Stimulated activated CD8-positive, alpha-beta memory T cell treated with anti-CD3 and anti-CD28 coated beads, Interleukin-2, amount 100 ng/mL, for 1 hour (primary cell): ENCODE measurements at places on chromosomes 4 and X.

GRCh38 chr4:90220459-90220858, 93.3 kb downstream of the CCSER1 start:
- DNase-seq = no peak

DNA sequence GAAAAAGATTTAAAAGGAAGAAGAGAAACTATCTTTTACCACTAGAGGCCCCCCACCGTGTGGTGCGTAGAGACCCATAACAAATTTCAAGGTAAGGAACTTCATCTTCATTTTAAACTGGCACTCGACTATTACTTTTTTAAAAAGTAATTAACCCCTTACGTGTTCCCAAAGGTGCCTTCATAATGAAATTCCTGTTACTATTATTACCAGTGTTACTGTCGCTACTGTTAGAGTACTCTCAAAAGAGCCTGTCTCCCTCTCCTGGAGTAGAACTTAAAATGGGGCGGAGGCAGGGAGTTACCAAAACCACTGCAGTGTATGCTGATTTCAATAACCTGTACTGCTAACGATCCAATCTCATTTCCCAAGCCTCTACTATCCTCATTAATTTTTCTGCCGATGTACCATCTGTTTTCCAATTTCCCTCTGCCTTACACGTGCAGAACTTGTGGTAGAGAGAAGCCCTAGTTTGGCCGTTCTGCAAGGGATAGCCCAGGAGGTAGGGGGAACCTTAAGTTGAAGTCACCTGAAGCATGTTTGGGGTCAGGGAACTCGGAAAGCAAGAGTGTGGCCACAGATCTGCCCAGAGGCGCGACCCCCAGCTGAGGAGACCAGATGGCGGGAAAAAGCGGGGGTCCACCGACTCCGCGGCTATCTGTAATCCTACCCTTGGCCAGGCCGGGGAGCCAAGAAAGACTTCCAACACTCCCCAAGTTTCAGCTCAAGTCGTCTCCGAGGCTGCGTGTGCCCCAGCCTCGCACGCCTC, 720 bp upstream of the STK26 start:
- no peak for DNase-seq

DNA sequence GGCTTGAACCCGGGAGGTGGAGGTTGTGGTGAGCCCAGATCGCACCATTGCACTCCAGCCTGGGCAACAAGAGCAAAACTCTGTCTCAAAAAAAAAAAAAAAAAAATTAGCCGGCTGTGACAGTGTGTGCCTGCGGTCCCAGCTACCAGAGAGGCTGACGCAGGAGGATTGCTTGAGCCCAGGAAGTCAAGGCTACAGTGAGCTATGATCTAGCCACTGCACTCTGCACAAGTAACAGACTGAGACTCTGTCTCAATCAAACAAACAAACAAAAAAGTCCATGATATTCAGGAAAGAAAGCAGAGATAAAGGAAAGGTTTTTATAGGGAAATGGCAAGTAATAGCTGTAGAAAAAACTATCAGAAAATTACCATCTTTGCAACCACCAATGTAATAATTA, 2.1 kb upstream of the LAGE3 start:
- no peak for DNase-seq

DNA sequence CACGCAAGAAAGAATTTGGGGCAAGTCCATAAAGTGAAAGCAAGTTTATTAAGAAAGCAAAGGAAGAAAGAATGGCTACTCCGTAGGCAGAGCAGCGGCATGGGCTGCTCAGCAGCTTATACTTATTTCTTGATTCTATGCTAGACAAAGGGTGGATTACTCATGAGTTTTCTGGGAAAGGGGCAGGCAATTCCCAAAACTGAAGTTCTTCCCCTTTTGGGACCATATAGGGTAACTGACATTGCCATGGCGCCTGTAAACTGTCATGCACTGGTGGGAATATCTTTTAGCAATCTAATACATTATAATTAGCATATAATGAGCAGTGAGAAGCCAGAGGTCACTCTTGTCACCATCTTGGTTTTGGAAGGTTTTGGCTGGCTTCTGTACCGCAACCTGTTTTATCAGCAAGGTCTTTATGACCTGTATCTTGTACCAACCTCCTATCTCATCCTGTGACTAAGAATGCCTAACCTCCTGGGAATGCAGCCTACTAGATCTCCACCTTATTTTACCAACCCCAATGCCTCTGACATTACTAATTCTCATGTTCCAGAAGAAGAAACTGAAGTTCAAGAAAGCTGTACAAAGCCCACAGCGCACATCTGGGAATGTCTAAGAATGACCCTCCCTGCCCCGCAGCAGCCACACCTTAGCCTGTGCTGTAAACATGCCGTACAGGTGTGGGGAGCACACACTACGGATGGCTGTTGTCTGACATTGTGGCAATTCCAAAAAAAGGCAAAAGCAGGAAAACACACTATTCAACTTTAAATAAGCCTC, 18.6 kb downstream of the RXFP1 start:
- DNase-seq = no peak

DNA sequence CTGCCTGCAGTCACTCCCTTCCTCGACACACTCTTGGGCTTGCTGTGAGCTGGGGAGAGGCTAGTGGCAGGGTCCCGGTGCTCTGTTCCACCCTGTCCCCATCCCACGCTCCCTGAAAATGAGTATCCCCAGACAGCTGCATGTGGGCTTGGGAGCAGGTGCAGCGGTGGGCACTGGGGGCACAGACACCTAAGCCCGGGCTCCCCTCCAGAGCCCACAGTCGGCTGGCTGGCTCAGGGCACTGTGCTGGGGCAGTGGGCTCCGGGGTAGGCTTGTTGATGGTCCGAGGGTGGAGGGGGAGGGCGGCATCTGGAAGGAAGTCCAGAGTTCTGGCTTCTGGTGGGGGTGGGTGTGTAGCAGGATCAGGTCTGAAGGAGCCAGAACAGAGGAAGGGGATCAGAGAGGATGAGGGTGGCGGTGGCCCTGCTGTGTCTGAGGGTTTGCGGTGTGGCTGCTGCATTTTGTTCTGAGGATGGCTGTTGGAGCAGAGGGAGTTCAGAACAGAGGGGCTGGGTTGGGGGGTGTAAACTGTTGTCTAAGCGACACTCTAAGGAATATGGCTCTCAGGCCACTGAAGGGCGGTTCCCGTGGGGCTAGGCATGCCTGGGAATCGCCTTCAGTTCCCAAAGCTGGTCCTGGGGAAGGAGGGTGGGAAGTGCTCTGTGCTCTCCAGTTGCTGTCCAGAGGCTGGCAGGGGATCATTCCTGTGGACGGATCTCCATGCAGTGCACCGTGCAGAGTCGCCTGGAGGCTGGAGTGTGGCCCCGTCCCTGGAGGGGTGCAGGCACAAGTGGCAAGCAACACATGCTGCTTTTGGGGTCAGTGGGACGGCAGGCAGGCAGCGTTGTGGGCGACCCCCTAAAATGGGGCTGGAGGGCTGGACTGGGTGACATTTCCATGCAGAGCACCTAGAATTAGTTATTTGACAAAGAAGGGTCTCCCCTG, 114.0 kb downstream of the SORCS2 start:
- DNase-seq = no peak

GRCh38 chr4:162797108-162797507, 369.6 kb downstream of the NAF1 start:
- DNase-seq = no peak

DNA sequence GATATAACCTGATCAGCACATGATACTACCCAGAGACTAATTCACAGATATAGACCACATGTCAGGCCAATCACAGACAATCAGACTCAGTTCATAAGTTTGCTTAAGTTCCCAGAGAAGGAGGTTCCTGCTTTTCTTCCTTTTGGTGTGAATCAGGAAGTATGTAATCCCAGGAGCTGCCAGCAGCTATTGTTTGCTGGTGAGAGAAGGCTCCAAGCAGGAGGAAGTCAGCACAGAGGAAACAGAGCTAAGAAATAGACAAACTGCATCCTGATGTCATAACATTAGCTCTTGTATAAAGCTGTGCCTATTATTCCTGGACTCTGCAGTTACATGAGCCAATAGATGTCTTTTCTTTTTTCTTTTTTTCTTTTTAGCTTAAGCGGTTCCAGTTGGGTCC, 50.9 kb downstream of the UCHL1 start:
- no peak for DNase-seq

- no peak for DNase-seq
These were observed 142.8 kb downstream of the PJA1 start for GRCh38 chrX:69022430-69022829.

DNA sequence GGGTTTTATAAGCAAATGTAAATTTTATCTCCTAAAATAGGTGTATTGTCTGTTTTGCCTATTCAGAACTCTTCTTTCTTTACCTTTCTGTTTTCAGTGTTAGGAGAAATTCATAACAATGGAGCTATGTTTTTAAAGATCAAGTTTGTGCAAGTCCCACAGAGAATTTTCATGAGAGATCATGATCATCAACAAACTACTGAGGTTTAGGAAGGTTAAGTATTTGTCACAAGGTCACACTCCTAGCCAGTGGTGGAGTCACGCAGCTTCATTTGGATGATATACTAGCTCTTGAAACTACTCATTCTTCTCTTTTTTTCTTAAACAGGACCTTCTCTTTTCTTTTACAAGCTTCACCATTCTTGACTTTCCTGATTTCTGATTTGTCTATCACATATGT, 892.6 kb upstream of the FRG1 start:
- DNase-seq = no peak

- no peak for DNase-seq
These were observed 2015.9 kb downstream of the PCDH7 start for GRCh38 chr4:32735856-32736590.

GRCh38 chrX:143500751-143501150, 16.5 kb downstream of the SPANXN3 start:
- DNase-seq = no peak

DNA sequence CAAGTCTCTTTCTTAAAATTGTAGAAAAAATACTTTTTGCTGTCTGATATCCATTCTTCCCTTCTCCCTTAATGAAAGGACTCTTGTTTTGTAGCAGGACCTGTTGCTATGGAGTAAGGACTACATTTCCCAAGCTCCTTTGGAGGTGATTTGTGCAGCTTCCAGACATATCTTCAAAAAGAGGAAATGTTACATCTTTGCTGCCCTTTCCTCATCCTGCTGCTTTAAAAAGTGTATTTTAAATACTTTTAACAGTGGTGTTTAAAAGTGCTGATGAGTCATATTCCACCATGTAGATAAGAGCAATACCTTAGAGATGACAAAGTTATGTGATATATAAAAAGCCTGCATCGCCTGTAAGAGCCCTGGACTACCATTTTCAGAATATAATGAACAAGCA, 98.7 kb downstream of the CFAP299 start:
- no peak for DNase-seq

DNA sequence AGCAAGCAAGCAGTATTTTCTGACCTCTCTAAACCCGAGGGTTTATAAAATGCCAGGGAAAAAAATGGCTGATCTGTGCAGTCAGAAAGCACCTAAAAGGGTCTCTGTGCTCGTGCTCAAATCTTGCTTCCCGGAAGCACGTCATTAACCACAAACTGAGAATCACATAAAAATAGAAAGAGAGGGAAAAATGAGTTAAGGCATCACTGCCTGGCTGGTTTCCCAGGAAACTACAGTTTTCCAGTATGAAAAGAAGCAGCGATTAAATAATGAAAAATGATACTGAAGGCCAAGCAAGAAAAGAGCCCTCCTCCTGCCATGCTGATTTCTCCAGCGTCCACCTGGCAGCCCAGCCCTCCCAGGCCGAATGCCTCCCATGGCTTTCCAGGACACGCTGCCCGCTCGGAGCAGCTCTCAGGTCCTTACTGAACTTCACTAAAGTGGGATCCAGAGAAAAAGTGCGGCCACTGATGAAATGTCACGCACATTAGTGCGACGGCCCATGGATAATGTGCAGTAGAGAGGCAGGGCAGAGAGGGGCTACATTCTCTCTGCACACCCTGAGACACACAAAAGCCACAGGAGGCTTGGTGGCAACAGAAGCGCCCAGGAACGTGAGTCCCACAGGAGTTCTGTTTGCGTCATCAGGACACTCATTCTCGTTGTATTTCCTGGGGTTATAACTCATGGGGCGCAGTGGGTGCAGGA, 80.4 kb downstream of the WFS1 start:
- no peak for DNase-seq

GRCh38 chr4:163540977-163541376, 46.5 kb downstream of the TMA16 start:
- DNase-seq = no peak

DNA sequence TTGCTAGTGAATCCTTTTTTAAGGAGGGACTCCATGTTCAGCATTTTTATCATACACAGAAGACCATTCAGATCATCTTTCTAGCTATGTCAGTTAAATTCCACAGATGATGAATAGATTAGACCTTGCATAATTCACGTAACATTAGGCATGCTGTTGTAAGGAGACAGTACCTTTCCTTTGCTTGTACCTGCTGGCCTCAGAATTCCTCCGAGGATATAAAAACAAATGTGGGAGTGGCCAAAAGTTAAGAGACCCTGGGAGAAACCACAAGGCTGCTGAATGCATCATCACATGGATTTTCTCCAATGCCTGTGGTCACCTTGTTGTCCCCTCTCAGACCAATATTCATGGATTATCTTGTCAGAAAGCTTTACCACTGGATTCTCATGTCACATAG, 201.4 kb downstream of the MAGEB17 start:
- DNase-seq = no peak

GRCh38 chrX:10474913-10475568, 145.3 kb downstream of the MID1 start:
- DNase-seq = no peak

DNA sequence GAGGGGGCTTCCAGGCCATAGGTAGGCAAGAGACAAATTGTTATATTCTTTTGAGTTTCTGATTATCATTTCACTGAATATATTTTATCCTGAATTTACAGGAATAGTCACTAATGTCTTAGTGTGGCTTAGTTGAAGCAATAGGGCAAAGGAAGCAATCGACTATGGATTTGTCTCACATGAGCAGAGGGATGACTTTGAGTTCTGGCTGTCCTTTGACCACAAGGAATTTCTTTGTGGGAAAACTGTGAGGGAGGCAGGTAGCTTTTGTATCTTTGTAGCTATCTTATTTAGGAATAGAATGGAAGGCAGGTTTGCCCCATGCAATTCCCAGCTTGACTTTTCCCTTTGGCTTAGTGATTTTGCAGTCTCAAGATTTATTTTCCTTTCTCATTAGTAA, 207.3 kb upstream of the ANXA10 start:
- no peak for DNase-seq

- no peak for DNase-seq
These were observed 10.3 kb upstream of the NAT8L start for GRCh38 chr4:2048831-2049230.

DNA sequence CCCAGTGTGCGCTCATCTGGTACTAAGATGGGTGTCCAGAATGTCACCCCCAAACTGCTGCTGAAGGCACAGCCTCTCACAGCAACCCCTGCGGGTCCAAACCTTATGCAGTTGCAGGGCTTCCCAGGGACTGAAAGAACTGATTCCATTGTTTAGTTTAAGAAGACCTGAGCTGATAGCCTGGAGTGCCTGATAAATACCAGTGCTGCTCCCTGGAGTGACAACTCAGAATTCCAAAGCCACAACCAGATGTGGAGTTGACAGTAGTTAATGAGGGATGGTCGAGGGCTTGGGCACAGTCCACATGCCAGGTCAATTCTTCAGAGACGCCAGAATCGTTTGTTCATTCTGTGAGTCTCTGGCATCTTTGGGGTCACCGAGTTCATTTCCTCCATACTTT, 71.2 kb downstream of the LNX1 start:
- no peak for DNase-seq
